ENCODE measurements at places on chromosomes 5 and 9. TPM values are rescaled to one million over a fixed set of nuclear protein-coding genes. Genes with fewer than 3 reads are reported as not detected.

The CRAT gene
- total RNA-seq = 8.9 TPM

- no peak overlapping the region for H3K4me3 ChIP-seq
These were observed 118.3 kb downstream of the SLC1A3 start for GRCh38 chr5:36724467-36725332.

DNA sequence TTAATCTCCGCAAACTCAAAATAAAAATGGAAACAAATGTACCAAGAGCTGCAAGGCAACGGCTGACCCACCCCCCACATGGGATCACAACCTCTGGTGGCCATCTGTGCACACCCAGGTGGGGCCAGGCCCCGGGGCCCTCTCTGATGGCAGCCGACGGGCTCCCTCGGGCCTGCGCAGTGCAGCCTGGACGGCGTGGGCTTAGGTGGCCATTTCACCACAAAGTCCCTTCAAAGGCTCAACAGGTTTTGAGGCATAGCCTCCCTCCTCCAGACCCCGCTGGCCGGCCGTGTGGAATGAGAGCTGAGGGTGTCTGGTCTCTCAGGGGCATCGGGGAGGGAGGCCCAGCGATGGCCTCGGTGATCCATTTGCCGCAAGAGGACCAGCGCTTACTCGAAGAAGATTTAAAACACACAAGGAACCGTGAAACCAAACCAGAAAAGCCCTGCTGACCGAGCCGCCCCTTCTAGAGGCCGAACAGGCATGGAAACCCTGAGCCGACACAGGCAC, 42.7 kb upstream of the CEP72 start:
- H3K4me3 ChIP-seq = no peak overlapping the region
- H3K27ac ChIP-seq = no peak overlapping the region
- H3K36me3 ChIP-seq = no peaks in the 10 kb centered on the region
- no peak for DNase-seq

The FANCC gene
- 9.3 TPM for total RNA-seq

The STC2 gene
- total RNA-seq = 12.6 TPM

- H3K4me3 ChIP-seq = no peak overlapping the region
- peaks cover 10% of the 10 kb centered on the region for H3K4me1 ChIP-seq
These were observed 75.6 kb downstream of the GAPVD1 start for GRCh38 chr9:125337236-125337635.

The SMC5 gene
- 30.2 TPM for total RNA-seq

GRCh38 chr9:1505489-1505888, 455.3 kb downstream of the DMRT2 start:
- no peak overlapping the region for H3K4me3 ChIP-seq
- no peaks in the 10 kb centered on the region for H3K27me3 ChIP-seq
- no peak for DNase-seq
- no peaks in the 10 kb centered on the region for H3K36me3 ChIP-seq

The SLC9A3 gene
- 3.7 TPM for total RNA-seq

Data from SJSA1 (cell line).